ENCODE measurements at places on chromosomes 1 and 21.

- no peak for DNase-seq
Observed at GRCh38 chr1:150622303-150622975, 7.0 kb downstream of the ENSA start.

GRCh38 chr1:167837326-167837725 lies 76.6 kb downstream of the ADCY10 start:
- no peak for DNase-seq

DNA sequence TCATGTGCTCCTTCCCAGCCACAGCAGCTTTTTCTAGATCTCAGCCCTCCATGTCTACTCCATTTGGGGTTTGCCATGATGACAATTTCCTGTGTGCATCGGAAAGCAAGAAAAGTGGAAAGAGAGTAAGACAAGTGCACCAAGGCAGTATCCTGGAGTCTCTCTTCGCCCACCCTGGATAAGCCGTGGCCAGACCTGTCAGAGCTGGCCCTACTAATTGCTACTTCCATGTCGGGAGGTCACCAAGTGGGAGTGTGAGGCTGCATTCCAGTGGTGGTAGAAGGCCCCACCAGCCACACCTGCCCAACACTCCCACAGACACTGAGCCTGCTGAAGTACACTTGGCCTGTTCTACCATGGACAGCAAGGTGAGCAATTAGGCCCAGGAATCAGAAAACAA lies 14.0 kb upstream of the LORICRIN start:
- no peak for DNase-seq

DNA sequence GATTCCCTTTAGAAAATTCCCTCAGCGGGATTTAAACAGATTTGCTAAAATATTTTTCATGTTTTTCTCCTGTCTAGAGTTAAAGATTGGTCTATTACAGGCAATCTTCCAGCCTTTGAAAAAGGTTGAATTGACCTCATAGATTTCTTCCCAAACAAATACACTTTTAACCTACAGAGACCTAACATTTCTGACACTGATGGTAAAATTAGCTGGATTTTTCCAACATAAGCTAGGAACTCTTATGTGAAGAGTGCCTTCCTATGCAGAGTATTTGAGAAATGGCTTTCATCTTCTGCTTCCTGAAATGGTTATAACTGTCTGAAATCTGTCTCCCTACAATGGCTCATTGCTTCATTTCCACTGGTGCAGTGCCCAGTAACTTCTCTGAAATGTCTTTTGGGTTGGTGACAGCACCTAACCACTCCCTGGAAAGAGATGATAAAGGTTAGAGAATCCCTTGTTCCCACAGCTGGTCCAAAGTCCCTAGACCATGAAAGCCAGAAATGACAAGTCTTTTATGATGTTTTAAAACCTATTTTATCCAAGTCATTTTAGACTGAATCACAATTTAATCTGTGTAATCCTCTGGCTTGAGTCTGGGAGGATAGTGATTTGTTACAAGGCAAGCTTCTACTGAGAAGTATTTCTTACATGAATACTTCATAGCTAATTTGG lies 269.4 kb downstream of the BACH1 start:
- no peak for DNase-seq

DNA sequence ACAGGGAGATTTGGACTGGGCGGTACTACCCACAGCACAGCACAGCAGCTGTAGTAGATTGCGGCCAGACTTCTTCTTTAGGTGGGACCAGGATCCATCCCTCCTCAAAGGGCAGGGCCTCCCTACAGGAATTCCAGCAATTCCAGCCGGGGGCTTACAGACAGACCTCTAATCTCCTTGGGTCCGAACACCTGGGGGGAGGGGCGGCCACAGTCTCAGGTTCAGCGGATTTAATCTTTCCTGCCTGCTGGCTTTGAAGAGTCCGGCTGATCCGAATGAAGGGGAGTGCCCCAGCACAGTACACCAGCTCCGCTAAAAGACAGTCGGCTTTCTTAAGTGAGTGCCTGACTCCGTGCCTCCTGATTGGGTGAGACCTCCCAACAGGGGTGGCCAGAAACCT lies 1708.5 kb downstream of the BRINP3 start:
- no peak for DNase-seq

DNA sequence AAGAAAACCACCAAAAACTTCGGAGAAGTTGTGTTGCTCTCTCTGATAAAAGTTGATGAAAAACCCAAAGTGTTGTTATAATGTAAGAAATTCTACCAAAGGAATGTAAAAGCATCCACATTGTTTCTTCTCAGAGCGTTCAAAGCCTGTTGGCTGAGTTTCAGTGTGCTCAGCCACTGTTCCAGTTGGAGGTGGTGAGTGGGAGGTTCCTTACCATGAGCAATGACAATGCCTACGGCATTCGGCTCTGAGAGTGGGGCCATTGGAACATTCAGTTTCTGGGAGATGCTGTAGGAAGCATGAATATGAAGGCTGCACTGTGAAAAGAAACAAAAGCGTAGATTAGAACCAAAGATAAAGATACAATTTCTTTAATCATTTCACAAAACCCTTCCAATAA lies 20.5 kb upstream of the MYBPHL start:
- no peak for DNase-seq

DNA sequence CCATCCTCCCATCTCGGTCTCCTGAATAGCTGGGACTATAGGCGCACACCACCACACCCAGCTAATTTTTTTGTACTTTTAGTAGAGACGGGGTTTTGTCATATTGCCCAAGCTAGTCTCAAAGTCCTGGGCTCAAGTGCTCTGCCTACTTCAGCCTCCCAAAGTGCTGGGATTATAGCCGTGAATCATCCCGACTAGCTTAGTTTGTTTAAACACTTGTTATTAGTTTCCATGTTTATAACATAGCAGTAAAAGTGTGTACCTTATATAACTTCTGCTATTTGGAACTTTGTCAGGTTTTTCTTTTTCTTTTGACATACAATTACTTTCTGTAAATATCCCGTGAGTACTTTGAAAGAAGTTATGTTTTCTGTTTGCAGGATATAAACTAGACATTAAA lies 60.6 kb upstream of the C1orf21 start:
- DNase-seq, result no peak

- no peak for DNase-seq
Observed at GRCh38 chr1:98331243-98331642, 330.3 kb upstream of the SNX7 start.

DNA sequence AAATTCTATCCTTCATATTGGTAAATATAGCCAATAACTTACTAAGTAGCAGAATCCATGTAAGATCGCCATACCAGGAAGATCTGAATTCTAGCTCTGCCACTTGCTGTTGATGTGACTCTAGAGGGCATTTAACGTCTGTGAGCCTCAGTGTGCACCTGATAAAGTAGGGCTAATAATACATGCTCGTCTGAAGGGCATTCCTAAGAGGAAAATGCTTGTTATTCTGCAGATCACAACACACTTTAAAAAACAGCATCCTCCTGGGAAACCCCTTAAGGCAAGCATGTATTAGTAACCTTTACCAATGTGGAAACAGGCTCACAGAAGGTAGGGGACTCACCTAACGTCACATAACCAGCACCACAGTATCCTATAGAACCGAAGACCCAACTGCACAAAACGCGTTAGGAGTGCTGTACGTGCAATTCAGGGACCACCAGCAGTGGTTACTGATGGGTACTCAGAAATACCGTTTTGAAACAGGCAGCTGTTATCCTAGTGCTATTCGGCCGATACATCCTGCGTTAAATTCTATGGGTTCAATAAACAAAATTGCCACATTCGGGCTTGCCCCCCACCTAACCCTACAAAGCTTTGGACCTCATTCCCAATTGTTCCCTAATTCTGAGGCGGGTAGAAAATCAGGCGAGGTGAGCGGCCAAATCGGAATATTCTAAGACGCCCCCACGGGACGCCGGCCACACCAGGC lies 758 bp downstream of the DEPDC1 start:
- DNase-seq, result no peak

DNA sequence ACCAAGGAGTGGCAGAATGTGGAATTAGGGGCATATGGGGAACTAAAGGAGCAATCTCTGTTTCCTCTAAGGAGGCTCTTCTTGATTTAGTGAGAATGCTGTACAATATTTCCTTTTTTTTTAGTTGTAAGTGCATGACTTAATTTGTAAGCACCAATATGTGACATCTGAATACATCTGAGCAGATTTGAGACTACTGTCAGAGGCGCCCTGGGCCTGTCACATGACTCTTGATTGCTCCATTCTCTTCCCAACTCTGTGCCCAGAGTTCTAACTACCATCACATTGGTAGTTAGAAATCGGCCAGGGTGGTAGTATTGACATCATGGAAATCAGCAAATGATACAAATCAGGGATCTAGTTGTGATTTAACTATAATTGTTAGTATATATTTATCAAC lies 110.1 kb upstream of the LMO4 start:
- no peak for DNase-seq

- no peak for DNase-seq
Observed at GRCh38 chr1:185412385-185413087, 95.5 kb upstream of the IVNS1ABP start.

DNA sequence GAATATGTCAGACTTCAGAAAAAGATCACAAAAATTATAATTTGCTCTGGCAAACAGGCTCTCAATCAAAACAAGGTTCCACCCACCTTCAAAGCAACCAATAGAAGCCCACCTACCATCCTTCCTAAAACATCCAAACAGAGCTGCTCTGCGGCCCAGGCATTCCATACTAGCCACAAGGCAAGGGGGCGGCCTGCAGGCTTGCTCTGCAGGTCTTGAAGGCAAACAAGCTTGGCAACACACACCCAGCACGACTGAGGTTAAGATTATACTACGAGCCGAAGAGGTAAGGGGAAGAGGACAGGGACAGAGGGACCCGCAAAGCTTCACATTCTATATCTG lies 207.3 kb downstream of the SLC45A1 start:
- no peak for DNase-seq

- DNase-seq, result no peak
Observed at GRCh38 chr1:239178961-239179360, 207.4 kb upstream of the CHRM3 start.

DNA sequence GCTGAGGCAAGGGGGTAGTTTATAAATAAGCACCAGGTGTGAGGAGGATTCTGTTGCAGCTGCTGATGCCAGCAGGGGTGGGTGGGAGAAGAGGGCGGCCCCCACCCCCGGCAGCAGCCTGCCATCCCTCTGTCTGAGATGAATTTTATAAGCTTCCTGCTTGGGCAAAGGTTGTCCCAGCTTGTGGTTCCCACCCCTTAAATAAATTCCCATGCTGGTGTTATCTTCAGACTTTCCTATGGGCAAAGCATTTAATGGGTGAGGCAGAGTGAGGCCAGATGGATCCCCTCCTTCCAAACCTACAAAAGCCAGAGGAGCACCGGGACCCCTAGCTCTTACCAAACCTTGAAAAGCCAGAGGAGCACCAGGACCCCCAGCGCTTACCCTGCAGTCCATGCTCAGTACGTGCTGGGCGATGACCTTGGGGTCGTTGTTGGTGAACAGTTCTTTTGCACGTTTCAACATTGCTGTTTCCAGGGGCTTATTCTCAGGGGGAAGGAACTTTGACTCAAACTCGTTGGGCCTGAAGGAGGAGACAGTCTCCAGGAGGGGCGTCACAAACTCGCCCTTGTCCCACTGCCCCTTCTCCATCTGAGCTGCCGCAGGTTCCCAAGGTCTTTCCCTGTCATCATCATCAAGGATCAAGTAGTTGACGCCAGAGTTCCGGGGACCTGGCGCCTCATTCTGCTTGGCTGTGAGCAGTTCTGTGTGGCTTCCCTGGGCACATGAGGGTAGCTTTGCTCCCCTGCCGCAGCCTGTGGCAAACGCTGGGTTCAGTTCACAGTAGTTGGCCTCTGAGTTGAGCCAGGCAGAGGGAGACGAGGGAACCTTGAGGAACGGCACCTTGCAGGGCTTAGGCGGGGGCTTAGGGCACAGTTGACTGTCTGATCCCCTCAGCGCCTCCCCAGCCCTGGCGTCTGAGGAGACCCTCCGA lies 99.5 kb downstream of the BCAR3 start:
- DNase-seq, result no peak

DNA sequence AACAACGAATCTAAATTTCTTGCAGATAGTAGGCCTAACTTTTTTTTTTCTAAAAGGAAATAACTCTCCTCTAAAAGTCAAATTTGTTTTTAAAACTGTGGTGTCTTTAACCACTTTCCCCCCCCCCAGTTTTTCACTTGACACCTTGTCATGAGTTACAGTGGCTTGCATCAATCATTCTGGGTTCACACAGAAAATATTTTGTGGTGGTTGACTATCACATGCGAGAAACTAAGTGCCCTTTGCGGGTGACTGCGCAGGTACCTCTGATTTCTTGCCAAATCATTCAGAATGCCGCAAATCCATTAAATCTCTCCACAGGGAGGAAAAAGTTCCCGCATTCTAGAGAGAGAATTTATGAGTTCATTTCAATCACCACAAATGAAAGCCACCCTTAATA lies 23.8 kb upstream of the SAMSN1 start:
- no peak for DNase-seq

DNA sequence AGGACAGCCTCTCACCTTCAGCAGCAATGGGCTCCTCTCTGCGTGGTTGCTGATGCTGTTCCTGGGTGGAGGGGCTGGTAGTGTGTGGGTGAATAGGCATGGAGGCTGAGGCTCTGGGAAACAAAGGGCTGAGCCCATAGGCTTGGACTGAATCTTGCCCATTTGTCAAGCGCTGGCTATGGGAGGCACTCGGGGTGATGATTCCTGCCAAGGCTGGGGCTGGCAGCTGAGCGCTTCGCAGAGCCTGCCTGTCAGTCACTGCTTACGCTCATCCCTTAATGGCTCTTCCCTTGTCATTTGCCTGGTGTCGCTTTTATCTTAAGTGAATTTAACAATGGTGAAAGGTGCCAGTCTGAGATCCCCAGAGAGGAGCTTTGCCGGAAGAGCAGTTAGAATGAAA lies 353.3 kb downstream of the PBX1 start:
- no peak for DNase-seq

DNA sequence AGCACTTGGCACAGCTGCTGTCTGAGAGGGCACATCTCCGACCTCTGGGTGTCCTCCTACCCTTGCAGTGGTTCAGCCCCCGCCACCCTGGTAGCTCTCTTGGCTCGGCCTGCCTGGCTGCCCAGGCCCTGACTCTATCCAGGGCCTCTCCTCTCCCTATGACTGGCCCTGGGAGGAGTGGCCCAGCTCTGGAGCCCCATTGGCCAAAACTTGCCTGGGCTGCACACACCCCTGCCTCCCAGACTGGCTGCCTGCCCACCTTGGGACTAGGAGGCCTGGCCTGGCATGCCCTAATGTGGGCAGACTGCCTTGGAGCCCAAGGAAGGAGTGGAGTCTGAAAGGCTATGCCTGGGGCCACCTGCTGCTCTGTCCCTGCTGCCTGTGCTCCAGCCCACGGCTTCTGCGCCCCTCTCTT lies 33.6 kb downstream of the ACOT11 start:
- peak; percentile 54 for DNase-seq

- DNase-seq, result no peak
Observed at GRCh38 chr1:248590055-248590454, 7.4 kb downstream of the OR2T10 start.

DNA sequence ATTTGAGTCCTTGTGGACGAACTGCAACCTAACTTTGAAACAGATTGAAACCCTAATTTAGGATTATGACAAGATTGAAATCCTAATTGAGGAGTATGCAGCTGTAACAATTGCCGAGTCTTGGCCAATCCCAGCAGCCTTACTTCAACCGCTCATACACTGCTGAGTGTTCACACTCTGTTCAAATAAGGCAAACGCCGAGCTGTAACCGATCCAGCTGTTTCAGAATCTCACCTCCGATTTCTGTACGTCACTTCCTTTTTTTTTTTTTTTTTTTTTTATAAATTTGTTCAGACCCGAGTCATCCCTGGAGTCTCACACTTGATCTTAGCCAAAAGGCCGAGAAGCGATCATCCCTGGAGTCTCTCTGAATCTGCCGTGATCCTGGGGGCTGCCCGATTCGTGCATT lies 22.3 kb upstream of the ATP5PO start:
- no peak for DNase-seq
